ENCODE measurements at places on chromosomes 3 and 15.

DNA sequence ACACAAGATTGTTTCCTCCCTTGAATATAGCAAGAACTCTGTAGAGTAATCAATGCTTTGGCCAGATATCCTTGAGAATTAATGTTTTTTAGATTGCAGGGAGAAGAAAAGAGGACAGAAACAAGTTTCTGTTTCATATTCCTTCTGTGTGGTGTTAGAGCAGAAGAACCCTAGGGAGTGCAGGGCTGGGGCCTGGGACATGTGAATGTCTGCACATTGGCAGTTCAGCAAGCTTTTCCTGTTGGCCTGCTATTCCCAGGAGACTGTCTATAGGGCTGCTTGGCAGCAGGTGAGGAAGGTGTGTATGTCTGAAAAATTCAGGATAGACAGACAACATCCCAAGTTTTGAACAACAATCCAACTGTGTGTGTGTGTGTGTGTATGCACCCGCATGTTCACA, 13.6 kb upstream of the CNBP start:
- DNase-seq, result no peak
- H3K27ac ChIP-seq, result no peak overlapping the region
- H3K4me1 ChIP-seq, result peaks cover 28% of the 10 kb centered on the region
- no peaks in the 10 kb centered on the region for H3K27me3 ChIP-seq
- H3K4me3 ChIP-seq, result no peak overlapping the region

DNA sequence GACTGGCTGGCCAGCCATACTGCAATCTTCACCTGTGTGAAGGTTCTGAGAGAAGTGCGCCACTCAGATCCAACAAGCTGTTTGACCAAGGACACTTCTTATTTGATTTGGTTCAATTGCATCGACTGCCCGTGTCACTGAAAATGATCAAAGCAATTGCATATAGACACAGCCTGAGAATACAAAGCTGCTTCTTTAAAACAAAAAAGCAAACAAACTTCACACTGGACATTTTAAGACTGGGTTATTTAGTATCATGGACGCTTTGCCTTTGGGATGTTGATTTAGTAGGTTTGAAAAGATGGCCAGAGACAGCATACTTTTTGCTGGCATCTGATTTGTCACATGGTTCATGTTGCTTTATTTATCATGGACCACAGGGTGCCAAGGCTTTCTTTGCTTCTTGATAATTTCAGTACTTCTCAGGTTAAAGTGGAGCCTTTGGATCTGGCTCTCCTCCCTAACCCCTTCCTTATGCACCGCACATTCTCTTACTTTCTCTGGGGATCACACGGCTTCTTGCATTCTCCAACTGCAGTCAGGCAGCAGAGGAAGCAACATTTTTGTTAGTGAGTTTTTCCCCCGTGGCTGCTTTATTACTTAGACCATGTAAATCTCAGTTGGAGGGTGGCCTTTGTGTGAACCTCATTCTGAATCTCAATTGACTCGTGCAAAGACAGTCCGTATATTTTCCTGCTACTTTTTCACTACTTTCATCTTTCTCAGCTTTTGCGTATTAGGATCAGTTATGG, 151.0 kb downstream of the CD47 start:
- no peak overlapping the region for H3K4me3 ChIP-seq
- H3K36me3 ChIP-seq, result no peaks in the 10 kb centered on the region

DNA sequence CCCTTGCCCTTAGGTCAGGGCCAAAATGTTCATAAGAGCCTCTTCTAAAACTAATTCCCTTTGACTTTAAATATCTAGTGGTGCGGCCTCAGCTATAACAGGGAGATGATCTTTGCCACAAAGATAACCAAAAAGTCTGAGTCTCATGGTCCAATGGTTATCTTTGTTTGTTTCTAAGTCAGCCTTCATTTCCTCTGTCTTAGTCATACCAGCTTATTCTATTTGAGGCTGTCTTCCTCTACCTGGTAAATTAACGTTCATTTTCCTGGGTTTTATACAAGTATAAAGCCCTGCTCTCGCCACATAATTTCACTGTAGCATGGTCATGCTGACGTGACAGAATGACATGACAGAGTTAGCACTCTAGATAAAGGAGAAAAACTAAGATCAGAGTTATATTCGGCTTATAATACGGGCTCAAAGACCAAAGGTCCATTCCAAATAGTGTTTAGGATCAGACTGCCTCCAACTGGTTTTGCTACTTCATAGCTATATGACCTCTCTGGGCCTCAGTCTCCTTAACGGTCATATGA, 18.4 kb downstream of the ZNF860 start:
- H3K4me3 ChIP-seq, result no peak overlapping the region
- H3K27ac ChIP-seq, result no peak overlapping the region
- no peak for DNase-seq
- peaks cover 2% of the 10 kb centered on the region for H3K36me3 ChIP-seq
- no peaks in the 10 kb centered on the region for H3K4me1 ChIP-seq

GRCh38 chr3:87268646-87269211, 7.7 kb downstream of the POU1F1 start:
- no peak overlapping the region for H3K27ac ChIP-seq
- no peaks in the 10 kb centered on the region for H3K36me3 ChIP-seq
- no peak overlapping the region for H3K4me3 ChIP-seq
- H3K27me3 ChIP-seq, result no peaks in the 10 kb centered on the region
- H3K4me1 ChIP-seq, result no peaks in the 10 kb centered on the region

DNA sequence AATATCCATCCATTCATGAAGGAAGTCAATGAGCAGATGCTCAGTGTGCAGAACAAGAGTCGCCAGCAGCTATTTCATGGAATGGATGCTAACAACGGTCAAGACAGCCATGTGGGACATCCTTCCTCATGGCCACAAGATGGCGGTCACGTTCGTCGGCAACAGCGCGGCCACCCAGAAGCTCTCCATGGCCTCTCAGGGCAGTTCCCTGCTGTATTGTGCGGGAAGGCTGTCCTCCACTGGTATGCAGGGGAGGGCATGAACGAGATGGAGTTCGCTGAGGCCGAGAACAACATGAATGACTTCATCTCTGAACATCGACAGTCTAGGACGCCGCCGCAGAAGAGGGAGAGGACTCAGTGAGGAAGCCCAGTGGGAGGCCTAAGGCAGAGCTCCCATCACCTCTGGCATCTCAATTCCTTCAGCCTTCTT, 208.3 kb downstream of the TJP1 start:
- no peaks in the 10 kb centered on the region for H3K36me3 ChIP-seq
- H3K27me3 ChIP-seq, result no peaks in the 10 kb centered on the region
- no peaks in the 10 kb centered on the region for H3K4me1 ChIP-seq
- no peak for DNase-seq
- H3K27ac ChIP-seq, result no peak overlapping the region

DNA sequence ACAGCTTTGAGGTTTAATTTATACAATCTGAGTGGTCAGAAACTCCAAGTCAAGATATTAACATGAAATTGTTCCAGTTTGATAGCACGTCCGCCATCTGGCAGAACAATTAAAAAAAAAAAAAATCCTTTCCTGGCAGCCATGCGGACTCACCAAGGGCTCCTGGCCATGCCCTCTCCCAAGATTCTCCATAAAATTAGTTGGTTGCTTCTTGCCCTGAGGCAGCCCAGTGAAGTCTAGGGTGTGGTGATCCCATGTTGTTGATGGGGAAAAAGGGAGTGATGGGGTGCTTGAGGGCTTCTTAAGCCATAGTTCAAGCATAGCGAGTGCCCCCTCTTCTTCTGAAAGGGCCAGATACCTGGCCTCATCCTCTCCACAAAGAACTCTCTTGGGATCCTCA, 81.7 kb upstream of the CCNL1 start:
- no peak overlapping the region for H3K4me3 ChIP-seq
- H3K4me1 ChIP-seq, result no peaks in the 10 kb centered on the region
- H3K27me3 ChIP-seq, result no peaks in the 10 kb centered on the region
- H3K36me3 ChIP-seq, result no peaks in the 10 kb centered on the region

- H3K4me3 ChIP-seq, result no peak overlapping the region
- no peaks in the 10 kb centered on the region for H3K4me1 ChIP-seq
- H3K36me3 ChIP-seq, result no peaks in the 10 kb centered on the region
- DNase-seq, result no peak
Observed at GRCh38 chr3:14565868-14566588, 25.9 kb upstream of the GRIP2 start.

GRCh38 chr15:101702077-101702476, 22.2 kb downstream of the TARS3 start:
- peaks cover 5% of the 10 kb centered on the region for H3K4me1 ChIP-seq
- H3K27ac ChIP-seq, result no peak overlapping the region
- H3K36me3 ChIP-seq, result peaks cover 6% of the 10 kb centered on the region

- no peaks in the 10 kb centered on the region for H3K36me3 ChIP-seq
- peaks cover 48% of the 10 kb centered on the region for H3K27me3 ChIP-seq
- H3K4me3 ChIP-seq, result no peak overlapping the region
- DNase-seq, result no peak
- H3K4me1 ChIP-seq, result no peaks in the 10 kb centered on the region
Observed at GRCh38 chr15:70127288-70127746, 29.6 kb upstream of the TLE3 start.

- H3K27ac ChIP-seq, result no peak overlapping the region
- no peaks in the 10 kb centered on the region for H3K36me3 ChIP-seq
- no peaks in the 10 kb centered on the region for H3K4me1 ChIP-seq
- H3K27me3 ChIP-seq, result peaks cover 7% of the 10 kb centered on the region
- H3K4me3 ChIP-seq, result no peak overlapping the region
- no peak for DNase-seq
Observed at GRCh38 chr3:12394569-12395271, 89.6 kb upstream of the TSEN2 start.

GRCh38 chr3:168648321-168648720, 552.6 kb upstream of the GOLIM4 start:
- no peak for DNase-seq
- no peaks in the 10 kb centered on the region for H3K27me3 ChIP-seq
- H3K36me3 ChIP-seq, result no peaks in the 10 kb centered on the region
- H3K4me3 ChIP-seq, result no peak overlapping the region

DNA sequence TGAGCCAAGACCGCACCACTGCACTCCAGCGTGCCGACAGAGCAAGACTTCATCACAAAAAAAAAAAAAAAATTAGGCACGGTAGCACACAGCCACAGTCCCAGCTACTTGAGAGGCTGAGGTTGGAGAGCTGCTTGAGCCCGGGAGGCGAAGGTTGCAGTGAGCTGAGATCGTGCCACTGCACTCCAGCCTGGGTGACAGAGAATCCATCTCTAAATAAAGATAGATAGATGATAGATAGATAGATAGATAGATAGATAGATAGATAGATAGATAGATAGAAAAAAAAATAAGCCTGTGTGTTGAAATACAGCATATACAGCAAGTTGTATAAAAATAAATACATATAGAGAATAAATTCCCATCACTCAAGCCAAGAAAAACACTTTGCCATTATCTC, 37.3 kb downstream of the PTH1R start:
- no peak overlapping the region for H3K4me3 ChIP-seq
- no peak overlapping the region for H3K27ac ChIP-seq
- peaks cover 9% of the 10 kb centered on the region for H3K4me1 ChIP-seq
- no peaks in the 10 kb centered on the region for H3K27me3 ChIP-seq

DNA sequence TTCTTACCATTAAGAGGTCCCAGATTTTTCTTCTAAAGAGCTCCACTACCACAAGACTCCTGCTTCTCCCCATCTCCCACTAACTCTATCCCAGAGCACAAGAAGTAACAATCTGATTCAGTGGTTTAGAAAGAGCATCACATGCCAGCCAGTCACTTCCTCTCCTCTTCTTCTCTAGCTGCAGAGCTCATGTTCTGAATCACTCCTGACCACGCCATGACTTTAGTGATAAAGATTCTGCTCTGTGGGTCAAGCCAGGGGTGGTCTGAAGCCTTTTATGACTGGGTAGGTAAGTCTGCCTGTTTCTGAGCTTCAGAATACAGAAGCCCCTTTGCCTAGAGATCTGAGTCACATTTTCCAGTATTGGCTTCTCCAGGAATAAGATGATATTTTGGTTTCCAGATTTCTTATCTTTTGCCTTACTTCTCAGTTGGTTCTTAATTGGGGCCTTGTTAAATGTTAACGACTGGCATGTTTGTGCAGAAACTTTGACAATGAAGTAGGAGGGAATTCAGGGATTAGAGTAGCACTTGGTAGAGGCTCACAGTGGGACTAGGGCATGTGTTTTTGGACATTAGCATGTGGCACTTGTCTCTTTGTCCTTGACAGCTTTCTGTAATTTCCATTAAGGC, 27.6 kb upstream of the ADAMTSL3 start:
- H3K4me1 ChIP-seq, result no peaks in the 10 kb centered on the region
- H3K4me3 ChIP-seq, result no peak overlapping the region
- H3K36me3 ChIP-seq, result no peaks in the 10 kb centered on the region
- H3K27ac ChIP-seq, result no peak overlapping the region

DNA sequence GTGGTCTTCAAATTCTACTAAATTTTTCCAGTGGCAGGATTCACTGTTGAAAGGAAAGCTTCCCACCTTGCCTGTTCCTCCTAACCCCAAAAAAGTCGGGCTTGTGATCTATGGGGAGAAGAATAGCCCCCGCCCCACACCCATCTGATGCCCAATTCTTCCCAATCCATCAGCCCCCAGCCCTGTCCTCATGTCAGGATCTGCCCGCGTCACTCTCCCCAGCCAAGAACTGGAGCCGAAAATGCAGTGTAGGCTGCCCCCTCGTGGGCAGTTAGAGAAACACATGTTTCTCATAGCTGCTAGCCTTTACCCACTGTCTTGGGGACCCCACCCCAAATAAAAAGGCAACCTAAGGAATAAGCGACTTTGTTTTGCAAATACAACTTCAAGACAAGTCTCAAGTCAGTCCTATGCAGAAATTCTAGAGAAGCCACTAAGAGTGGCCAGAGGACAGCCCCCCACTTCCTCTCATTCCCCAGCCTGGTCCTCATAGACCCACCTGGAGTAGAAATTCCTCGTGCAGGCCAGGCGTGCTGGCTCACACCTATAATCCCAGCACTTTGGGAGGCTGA, 13.0 kb upstream of the CSK start:
- H3K36me3 ChIP-seq, result no peaks in the 10 kb centered on the region
- no peak for DNase-seq
- no peak overlapping the region for H3K4me3 ChIP-seq
- H3K27me3 ChIP-seq, result peaks cover 14% of the 10 kb centered on the region
- H3K4me1 ChIP-seq, result peaks cover 7% of the 10 kb centered on the region
- H3K27ac ChIP-seq, result no peak overlapping the region

DNA sequence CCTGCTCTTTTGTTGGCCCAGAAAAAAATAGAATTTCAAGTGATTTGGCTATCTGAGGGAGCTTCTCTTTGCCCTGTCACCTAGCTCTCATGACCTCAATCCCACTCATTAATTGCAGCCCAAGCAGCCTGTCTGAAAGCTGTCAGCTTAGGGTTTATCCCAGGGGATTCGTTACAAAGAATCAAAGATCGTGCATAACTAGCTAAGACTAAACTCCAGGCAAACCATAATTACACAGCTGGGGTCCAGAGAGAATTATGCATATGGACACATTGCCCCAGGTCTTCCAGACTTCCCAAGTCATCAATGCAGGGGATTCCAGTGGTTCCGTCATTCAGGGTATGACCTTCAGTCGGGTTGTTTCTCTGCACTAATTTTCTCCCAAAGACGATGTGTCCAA, 91.6 kb upstream of the CBLB start:
- peaks cover 14% of the 10 kb centered on the region for H3K4me1 ChIP-seq
- H3K27ac ChIP-seq, result no peak overlapping the region
- no peaks in the 10 kb centered on the region for H3K27me3 ChIP-seq

GRCh38 chr15:29331669-29332068, 62.0 kb upstream of the NSMCE3 start:
- H3K27me3 ChIP-seq, result no peaks in the 10 kb centered on the region
- H3K4me3 ChIP-seq, result no peak overlapping the region
- H3K4me1 ChIP-seq, result no peaks in the 10 kb centered on the region

- peaks cover 21% of the 10 kb centered on the region for H3K36me3 ChIP-seq
- no peak for DNase-seq
- H3K4me1 ChIP-seq, result peaks cover 4% of the 10 kb centered on the region
- H3K27me3 ChIP-seq, result no peaks in the 10 kb centered on the region
Observed at GRCh38 chr3:123559040-123559861, 25.6 kb downstream of the HACD2 start.

GRCh38 chr15:101373577-101373976, 78.5 kb upstream of the SNRPA1 start:
- no peak for DNase-seq
- H3K4me1 ChIP-seq, result peaks cover 6% of the 10 kb centered on the region
- no peaks in the 10 kb centered on the region for H3K27me3 ChIP-seq
- no peak overlapping the region for H3K27ac ChIP-seq
- H3K36me3 ChIP-seq, result no peaks in the 10 kb centered on the region
